ENCODE measurements at places on chromosomes 7 and 10.
A peak's percentile ranks its signal among the peaks of the same experiment; 100 is the strongest.

DNA sequence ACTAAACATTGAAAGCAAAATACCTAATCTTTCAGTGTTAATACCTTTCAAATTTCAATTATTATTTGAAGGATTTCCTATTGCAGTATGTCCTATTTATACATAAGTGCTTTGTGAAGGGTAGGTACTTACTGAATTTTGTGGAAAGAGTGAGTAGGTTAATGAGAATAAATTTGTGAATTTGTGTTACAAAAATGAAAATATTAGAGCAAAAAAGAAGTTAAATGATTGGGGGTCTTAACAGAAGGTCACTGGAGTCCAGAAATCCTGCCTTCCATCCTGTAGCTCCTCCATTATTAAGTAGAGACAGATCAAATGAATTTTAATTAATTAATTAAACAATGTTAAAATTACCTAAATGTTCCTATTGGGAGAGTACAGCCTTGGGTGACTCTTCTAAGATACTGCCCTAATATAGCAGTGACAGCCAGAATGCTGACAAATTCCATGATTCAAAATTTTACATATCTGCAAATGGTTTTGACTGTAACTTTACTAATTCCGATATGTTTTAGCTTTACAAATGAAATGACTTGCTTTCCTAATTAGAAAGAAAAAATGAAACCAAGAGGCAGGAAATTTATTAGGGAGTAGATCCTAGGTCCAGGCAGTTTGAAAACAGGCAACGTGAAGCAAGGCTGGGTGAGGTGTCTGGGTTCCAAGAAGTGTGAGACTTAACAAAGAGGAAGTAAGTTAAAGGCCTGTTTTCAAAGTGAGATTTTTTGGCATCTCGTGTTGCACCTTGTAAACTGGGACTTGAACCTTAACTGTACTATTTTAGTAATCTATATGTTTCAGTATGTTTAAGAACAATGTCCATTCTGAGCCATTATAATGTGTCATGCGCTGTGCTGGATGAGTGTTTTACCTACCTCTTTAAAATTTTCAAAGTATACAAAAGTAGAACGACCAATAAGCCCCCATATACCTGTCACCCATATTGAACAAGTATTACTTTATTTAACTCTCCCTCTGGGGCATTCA, 1.5 kb downstream of the PIK3CG start:
- H3K4me1 ChIP-seq: no peaks in the 10 kb centered on the region
- H3K36me3 ChIP-seq: no peaks in the 10 kb centered on the region
- H3K27ac ChIP-seq: no peak overlapping the region
- DNase-seq: no peak

GRCh38 chr10:22435650-22436049, 90.4 kb downstream of the SPAG6 start:
- H3K27ac ChIP-seq: peak overlapping the region; percentile 53
- no peaks in the 10 kb centered on the region for H3K27me3 ChIP-seq
- H3K36me3 ChIP-seq: peaks cover 6% of the 10 kb centered on the region
- H3K4me3 ChIP-seq: peak overlapping the region; percentile 26

DNA sequence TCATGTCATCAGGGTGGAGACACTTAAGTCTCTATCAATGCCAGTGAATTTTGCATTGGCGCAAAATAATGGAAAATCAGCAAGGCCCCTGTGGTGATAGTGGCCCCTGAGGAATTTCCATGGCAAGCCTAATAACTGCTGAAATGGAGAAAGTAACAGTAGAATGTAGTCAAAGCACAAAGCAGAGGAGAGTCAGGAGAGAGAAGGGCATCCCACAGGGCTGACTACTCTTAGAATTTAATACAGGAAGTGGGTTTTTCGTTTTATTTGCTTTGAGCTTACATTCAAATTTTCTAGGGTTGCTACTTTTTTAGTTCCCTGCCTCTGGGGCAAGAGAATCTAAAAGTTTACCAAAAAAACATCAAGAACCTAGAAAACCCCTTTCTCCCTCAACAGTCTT, 39.0 kb downstream of the BZW2 start:
- no peak for DNase-seq
- no peaks in the 10 kb centered on the region for H3K27me3 ChIP-seq
- H3K4me3 ChIP-seq: no peak overlapping the region

DNA sequence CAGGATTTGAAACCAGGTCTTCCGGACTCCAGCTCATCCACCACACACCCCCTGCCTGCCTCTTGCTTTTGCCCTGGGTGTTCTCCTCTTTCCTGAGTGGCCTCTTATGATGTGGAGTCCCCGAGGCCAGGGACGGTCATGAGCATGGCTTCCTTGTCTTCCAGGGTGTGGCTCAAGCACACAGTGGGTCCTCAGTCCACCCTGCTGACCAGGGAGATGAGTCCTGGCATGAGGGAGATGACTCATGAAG, 32.8 kb downstream of the DNAJB12 start:
- DNase-seq: no peak
- H3K27me3 ChIP-seq: peaks cover 3% of the 10 kb centered on the region
- no peak overlapping the region for H3K4me3 ChIP-seq
- no peaks in the 10 kb centered on the region for H3K36me3 ChIP-seq
- peaks cover 34% of the 10 kb centered on the region for H3K4me1 ChIP-seq

DNA sequence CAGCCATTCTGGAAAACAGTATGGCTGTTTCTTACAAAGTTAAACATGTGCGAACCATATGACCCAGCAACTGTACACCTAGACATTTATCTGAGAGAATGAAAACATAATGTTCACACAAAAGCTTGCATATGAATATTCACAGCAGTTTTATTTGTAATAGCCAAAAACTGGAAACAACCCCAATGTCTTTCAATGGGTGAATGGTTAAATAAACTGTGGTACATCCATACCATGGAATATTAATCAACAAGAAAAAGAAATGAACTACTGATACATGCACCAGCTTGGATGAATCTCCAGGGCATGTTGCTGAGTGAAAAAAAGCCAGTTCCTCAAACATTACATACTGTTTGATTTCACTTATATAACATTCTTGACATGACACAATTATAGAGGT, 37.3 kb downstream of the LEP start:
- no peak for DNase-seq
- no peak overlapping the region for H3K27ac ChIP-seq
- H3K4me3 ChIP-seq: no peak overlapping the region
- H3K27me3 ChIP-seq: peaks cover 10% of the 10 kb centered on the region
- H3K4me1 ChIP-seq: no peaks in the 10 kb centered on the region

DNA sequence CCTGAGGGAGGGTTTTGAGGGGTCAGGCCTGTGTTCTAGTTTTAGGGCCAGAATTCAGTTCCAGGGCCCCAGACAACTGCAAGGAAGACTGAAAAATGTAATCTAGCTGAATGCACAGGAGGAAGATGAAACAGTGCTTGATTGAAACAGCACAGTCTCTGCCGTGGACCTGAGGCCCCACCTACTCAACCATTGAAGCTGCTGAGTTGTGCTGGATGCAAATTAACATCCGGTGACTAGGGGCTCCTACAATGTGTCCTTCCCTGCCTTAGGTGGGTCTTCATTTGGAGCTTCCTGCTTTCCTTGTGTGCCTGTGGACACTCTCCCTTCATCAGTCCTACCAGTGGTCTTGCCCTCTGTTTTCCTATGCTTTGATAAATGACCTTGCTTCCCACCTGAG, 5.7 kb downstream of the GLRX3 start:
- no peak for DNase-seq
- peak overlapping the region; percentile 58 for H3K27ac ChIP-seq
- no peak overlapping the region for H3K4me3 ChIP-seq
- H3K4me1 ChIP-seq: peaks cover 48% of the 10 kb centered on the region
- H3K27me3 ChIP-seq: peaks cover 1% of the 10 kb centered on the region

GRCh38 chr10:60208676-60209269, 180.9 kb downstream of the ANK3 start:
- DNase-seq: peak; percentile 38
- H3K4me3 ChIP-seq: no peak overlapping the region
- no peaks in the 10 kb centered on the region for H3K36me3 ChIP-seq
- H3K27ac ChIP-seq: no peak overlapping the region
- no peaks in the 10 kb centered on the region for H3K4me1 ChIP-seq

DNA sequence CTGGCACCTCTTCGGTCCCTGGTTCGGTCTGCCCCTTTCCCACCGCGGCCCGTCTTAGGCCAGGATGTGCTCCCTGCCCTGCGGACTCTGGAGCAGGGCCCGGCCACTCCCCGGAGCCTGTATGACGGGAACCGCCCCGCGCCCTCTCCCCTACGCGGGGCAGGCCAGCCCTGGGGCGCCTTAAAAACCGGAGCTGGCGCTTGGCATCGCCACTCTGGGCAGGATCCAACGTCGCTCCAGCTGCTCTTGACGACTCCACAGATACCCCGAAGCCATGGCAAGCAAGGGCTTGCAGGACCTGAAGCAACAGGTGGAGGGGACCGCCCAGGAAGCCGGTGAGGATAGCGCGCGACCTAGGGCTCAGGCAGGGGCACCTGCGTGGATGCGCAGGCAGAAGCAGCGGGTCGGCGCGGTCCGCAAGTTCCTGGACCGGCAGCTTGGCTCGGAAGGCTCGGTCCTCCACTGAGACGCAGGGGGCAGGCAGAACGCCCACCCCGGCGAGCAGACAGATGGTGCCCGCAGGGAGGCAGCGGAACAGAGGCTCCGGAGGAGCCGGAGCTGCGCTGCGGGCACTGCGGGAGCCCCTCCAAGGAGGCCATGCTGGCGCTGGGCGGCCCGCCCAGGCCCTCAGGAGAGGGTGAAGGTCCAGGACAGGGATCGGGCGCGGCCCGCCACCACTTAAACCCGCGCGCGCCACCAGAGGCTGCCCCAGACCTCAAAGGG, at the start of gene ADIRF:
ADIRF (plus strand) TSS at position 212 of the 723 bp plus-strand sequence; CDS start at position 275, 63 bp downstream.
- H3K4me1 ChIP-seq: peaks cover 62% of the 10 kb centered on the region
- no peak for DNase-seq
- H3K27me3 ChIP-seq: peaks cover 12% of the 10 kb centered on the region

DNA sequence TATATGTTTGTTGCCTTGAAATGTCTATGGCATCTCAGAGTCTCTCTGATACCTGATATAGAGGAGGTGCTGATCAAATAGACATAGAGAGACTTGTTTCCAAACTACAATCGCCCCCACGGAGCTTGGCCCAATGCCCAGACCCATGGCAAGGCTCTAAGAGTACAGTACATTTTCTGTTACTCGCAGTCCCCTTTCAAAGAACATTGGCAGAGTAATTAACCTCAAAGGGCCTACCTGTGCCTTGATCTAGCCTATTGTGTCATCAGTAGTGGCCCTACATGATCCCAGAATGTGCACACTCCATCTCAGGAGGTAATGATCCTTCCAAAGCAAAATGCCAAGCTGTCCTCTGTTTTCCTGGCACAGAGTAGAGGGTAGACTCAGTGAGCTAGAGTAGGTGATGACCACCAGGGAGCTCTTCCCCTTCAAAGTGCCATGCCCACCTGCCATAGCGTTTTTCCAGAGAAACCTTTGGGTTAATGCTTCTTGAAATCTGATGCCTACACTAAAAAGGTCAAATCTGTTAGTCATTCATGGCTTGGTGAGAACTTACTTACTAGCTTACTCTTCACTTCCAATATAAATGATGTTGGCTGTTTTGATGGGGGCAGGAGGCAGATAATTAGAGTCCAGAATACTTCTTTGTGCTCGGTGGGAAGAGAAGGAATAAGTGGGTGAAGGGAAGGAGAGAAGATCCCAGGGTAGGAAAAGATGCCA, 41.2 kb upstream of the ACSL5 start:
- no peak overlapping the region for H3K4me3 ChIP-seq
- H3K4me1 ChIP-seq: peaks cover 28% of the 10 kb centered on the region
- H3K27me3 ChIP-seq: peaks cover 7% of the 10 kb centered on the region
- no peak for DNase-seq

DNA sequence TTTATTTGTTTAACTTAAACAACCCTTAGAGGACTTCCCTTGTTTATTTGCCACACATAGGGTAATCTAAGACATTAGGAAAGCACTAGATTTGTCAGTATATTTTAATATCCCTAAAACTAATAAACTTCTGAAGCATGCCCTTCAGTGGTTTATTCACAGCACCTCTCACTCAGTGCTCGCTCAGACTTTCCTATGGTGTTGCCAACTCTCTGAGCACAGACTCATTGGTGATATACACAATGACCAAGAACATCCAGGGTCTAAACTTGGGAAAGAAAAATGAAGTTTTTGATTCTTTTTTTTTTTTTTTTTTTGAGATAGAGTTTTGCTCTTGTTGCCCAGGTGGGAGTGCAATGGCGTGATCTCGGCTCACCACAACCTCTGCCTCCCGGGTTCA, 82.2 kb downstream of the RAB11FIP2 start:
- no peak for DNase-seq
- H3K4me3 ChIP-seq: no peak overlapping the region
- no peaks in the 10 kb centered on the region for H3K36me3 ChIP-seq
- no peaks in the 10 kb centered on the region for H3K27me3 ChIP-seq
- H3K27ac ChIP-seq: no peak overlapping the region
